ENCODE measurements at places on chromosomes 1 and 21.

DNA sequence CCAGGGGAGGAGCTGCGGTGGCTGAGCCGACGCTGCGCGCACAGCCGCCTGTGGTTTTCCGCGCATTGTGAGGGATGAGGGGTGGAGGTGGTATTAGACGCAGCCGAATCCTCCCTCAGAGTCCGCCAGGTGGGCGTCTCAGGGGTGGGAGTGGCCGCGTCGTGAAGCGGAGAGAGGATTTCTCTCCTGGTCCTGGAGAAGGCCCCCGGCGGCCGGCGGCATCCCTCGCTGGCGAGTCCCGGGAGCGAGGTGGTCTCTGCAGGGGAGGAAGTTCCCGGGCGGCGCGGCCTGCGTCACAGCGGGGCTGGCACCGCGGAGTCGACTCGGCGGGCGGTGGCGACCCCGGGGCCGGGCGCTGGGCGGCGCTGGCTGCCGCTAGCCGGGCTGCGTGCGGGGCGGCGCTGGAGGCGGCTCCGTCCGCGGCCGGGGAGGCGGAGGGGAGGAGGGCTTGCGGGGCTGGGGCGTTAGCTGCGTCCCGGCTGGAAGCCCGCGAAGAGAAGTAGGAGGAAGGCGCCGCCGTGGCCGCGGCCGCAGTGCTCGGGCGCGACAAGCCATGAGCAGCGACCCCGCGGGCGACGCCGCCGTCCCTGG is at the start of gene LRRC8C:
TSS of gene LRRC8C (plus strand) at position 464 of the 591 bp plus-strand sequence. CDS start 53,354 bp downstream, outside the sequence.
- peak; percentile 87 for DNase-seq

- DNase-seq = no peak
Observed at GRCh38 chr1:9680828-9681227, 29.3 kb downstream of the PIK3CD start.

DNA sequence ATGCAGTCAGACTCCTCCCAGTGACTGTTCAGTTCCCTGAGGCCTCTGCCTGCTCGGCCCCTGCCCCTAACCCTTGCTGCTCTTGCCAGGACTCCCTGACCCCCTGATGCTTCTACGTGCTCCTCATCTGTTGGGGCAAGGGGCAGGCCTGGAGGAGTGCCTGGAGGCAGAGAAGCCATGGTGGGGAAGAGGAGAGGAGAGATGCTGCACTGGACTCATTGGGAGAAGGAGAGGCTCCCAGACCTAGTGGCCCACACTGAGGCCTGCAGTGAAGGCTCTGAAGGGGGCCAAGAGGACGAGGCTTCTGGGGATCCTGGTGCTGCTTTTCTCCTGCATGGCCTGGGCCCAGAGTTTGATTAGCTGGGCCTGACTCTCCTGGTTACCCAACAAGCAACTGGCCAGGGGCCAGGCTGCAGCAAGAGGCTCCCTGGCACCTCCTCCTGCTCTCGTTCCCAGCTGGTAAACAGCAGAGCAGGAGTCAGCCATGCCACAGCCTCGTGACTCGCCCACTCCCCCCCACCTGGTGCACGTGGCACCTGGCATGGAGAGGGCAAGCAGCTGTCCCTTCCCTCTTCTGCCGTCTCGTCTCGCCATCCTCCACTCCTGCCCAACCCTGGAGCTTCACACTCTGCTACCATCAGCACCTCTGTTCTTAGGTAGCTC is 847 bp upstream of the RORC start:
- DNase-seq = no peak

DNA sequence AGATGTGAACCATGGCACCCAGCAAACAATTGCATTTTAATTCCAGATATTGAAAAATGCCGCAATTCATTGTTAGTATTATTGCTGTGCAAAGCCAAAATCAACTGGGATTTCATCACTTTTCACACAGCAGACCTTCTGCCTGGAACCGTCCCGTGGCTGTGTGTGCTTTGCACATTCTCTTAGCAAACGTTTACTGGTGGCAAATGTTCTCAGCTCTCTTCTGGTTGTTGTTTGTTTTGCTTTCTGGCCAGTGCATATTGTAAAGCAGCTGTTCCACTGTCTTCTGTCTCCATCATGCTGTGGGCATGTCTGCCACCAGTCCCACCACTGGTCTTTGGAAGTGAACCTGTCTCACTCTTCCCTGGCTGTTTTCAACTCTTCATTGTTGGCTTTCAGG is 19.8 kb upstream of the TTLL10 start:
- no peak for DNase-seq
